ENCODE measurements at places on chromosomes 6 and 20.

DNA sequence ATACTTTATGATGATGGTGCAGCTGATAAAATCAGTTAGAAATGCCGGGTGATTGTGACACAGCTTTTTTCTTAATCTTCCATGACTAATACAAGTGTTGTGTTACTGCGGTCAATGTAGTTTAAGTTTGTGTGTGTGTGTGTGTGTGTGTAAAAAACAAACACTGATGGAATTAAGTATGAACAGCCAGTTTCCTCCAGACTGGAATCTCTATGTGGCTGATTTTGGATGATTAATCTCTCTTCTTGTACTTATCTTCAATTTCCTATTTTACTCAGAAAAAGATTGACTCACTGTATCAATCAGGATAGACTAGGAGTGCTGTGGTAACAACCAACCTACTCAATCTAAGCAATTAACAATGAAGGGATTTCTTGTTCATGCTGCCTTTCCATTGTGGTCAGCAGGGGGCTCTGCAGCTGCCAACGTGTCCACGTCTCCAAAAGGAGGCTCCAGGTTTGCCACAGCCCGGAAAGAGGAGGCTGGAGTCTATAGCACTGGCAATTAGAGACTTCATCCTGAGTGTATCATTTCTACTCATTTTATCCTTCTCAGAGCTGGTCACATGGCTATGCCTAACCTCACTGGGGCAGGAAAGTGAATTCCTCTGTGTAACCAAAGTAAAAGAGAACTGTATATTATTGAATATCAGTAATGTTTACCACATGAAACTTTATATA lies 107.7 kb downstream of the CD109 start:
- peak; percentile 70 for DNase-seq

GRCh38 chr6:3433005-3433404 lies 23.8 kb downstream of the SLC22A23 start:
- DNase-seq: peak; percentile 19

DNA sequence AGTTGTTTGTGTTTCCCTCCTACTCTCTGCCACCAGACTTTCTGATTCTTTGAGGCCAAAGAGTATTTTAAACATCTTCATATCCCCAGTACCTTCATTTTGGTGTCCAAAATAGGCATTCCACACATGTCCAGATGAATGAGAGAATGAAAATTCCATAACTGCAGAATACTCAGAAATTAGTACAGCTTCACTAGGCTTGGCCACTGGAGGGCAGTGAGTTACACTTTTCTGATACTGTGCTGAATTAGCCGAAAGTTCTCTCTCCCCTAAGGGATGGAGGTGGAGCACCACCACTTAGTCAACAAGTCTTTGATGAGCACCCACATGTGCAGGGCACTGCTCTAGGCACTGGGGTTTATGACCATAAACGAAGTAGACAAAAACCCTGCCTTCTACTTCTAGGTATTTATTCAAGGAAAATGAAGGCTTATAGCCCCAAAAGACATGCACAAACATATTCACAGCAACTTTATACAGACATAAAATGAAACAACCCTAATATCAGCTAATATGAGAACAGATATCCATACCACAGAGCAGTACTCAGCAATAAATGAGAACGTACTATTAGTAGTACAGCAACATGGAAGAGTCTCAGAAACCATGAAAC lies 46.1 kb upstream of the TMEM217 start:
- DNase-seq: peak; percentile 37

DNA sequence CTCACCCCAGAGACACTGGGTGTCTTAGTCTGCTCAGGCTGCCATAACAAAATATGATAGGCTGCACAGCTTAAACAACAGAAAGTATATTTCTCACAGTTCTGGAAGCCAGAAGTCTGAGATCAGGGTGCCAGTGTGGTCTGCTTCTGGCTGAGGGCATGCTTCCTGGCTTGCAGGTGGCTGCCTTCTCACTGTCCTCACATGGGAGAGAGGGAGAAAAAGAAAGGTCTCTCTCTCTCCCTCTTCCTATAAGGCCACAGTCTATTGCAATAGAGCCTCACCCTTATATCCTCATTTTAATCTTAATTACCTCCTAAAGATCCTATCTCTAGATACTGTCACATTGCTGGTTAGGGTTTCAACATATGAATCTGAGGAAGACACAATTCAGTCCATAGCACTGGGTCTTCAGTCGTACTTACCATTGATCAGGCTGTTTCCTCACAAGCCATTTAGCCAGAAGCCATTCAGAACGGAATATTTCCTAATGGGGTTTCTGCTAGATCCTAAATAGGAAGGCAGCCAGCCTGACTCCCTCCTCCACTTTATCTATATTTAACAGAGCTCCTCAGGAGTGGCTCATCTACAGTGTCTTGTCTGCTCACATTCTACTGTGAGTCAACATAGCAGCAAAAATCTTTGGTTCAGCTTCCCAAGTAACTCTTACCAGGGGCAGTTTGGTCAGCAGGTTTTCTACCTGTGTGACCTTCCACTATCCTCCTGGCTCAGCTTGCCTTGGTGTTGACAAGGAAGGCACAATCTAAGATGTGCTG lies 42.2 kb downstream of the CD164 start:
- no peak for DNase-seq

- DNase-seq: no peak
These were observed 134.4 kb upstream of the CST7 start for GRCh38 chr20:24814556-24815195.

DNA sequence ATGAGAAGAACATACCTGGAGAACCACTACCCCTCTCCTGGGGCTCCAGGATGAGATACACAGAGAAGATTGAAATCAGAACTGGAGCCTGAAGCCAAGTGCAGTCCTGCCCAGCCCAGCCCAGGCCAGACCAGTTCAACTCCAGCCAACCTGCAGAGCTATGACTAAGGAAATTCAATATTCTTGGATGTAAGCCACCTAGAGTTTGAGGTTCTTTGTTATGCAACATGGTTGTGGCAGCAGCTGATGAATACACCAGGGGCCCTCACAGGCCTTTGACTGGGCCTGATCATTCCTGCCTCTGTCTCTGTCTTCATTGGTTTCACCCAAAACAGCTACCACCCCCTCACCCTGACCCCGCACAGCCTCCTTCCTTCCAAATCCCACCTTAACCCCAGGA lies 167.8 kb downstream of the LRFN2 start:
- DNase-seq: no peak

GRCh38 chr6:25405442-25405841 lies 126.3 kb downstream of the CARMIL1 start:
- no peak for DNase-seq

DNA sequence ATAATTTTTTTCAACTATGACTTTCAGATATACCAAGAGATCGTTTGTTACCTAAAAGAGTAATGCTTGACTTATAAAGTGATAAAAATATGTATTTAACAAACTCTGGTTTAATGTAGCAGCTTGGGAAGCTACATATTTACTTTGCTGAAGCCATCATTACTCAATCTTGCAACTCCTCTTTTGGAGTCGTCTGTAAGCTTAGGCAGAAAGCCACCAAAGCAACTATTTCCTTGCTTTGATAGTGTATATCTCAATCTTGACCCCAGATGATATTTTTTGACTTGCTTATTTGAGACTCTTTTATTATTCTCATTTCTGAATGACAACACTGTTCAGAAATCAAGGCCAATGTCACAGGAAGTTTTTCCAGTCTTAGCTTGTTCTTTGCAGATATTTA lies 183.0 kb downstream of the SAMD5 start:
- no peak for DNase-seq

GRCh38 chr20:40943591-40943990 lies 85.0 kb upstream of the TOP1 start:
- no peak for DNase-seq

DNA sequence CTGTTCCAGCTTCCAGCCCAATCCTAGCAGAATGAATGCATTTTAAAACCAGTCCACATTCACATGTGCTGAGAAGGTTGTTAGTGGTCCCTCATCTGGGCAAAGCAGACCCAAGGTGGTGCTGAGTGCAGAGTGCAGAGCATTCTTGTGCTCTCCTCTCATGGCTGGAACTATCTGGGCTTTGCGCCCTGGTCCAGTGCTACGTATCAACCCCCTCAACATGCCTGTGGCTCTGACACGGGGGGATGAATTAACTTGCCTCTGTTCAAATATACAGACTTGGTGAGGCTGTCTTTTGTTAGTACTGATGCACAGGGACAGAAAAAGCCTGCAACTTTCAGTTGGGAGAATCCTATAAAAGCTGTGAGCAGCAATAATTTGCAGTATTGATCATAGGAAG lies 42.5 kb downstream of the PANK2 start:
- DNase-seq: no peak

DNA sequence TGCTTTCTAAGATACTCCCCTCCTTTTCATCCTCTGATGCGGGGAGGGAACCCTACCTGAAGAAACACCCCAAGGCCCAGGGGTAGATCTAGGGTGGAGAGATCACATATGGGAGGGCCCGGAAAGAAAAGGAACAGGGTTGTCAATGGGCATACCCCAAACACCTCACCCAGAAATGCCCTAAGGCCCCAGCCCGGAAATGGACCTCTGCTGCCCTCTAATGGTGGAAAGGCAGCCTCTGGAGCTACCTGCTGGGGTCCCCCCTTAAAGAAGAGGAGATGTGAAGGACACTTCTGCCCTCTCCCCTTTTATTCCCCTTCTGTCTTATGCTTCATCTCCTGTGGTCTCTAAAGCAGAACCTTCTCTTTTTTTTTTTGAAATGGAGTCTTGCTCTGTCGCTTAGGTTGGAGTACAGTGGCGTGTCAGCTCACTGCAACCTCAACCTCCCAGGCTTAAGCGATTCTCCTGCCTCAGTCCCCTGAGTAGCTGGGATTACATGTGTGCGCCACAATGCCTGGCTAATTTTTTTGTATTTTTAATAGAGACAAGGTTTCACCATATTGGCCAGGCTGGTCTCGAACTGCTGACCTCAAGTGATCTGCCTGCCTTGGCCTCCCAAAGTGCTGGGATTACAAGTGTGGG lies 458 bp upstream of the ARMC12 start:
- peak; percentile 39 for DNase-seq

DNA sequence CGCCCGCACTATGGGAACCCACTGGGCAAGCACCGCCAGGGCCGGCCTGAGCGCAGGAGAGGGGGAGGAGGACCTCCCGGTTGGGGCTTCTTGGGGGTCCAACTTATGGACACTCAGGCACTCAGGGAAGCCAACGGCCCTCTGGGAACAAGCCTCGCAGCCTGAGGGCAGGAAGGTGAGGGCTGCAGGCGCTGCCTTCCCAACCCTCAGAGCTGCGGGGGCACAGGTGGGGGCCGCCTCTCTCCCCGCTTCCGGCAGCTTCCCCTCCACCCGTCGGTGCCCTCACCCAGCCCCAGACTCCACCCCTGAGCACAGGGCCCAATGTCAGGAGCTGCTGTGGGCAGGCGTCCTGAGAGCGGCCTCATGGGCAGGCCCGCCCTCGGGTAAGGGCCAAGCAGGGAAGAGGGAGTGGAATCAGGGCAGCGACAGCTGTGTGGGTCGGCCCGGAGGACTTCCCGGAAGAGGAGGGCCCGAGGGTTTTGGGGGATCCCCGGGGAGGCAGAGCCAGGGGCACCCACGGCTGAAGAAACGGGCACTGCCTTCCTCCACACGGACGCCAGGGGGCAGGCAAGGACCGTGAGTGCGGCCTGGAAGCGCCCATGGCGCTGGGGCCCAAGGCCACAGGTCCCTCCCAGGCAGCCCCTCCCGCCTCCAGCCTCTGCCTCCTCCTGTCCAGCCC lies 488 bp upstream of the PTK6 start:
- peak; percentile 98 for DNase-seq

DNA sequence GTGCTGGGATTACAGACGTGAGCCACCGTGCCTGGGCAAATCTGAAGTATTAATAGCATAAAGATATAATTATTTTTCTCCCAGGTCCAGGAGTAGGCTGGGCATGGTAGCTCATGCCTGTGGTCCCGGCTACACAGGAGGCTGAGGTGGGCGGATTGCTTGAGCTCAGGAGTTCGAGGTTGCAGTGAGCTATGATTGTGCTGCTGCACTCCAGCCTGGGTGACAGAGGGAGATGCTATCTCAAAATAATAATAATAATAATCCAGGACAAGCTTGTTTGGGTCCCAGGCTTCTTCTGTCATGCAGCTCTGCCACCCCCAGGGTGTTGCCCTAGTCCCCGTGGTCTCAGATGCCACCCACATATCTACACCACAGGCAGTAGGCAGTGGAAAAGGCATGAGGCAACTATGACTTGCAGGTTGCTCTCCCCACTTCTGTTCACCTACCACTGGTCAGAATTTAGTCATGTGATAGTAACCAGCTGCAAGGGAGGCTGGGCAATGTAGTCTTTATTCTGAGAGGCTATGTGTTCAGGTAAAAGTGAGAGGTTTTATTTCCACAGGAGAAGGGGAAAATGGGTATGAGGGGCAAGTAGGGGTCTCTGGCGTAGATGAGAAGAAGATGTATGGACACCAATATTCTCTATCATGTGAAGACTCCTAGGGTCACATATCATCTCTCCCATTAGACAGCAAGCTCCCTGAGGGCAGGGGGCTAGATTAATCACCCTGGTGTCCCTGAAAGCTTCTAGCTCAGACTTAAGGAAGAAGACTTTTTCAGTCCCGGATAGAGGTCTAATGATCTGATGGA lies 25.7 kb downstream of the TCF15 start:
- no peak for DNase-seq

- DNase-seq: no peak
These were observed 228.1 kb upstream of the RAB32 start for GRCh38 chr6:146315381-146316174.

GRCh38 chr20:57650756-57651483 lies 30.7 kb upstream of the ZBP1 start:
- peak; percentile 1 for DNase-seq

DNA sequence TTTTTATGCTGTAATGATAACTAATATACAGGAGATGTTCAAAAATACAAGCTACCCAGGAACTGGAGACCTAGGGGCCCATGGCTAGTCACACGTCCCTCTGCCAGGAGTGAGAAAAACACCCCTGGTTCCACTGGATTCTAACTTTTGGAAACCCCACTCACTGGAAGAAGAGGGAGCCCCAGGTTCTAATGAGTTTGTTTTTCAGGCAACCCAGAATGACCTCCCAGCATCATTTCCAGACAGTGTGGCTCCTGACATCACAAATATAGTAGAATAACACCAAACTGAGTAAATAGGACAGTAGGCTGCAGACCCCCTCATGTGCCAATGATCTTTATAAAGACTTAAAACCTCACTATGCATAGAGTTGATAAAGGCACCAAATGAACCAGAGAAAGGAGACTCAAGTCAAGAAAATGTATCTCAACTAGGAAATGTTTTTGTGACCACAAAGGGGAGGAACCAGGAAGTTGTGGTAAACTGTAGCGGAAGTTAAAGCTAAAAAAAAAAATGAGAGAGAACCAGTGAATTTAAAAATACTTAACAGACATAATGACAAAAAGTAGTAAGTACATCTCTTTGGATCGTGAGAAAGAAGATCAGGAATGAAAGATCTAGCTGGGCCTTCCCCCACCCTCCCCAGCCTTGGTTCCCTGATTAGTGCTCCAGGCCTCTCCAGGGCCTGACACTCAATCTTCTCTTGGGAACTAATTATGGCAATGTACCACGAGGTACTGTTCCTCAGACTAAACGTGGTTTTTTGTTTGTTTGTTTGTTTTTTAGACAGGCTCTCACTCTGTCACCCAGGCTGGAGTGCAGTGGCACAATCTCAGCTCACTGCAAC lies 19.8 kb downstream of the HLA-E start:
- no peak for DNase-seq

Measured in A549 (cell line).